Thymus (tissue), 14 donors: ENCODE measurements at places on chromosomes 2 and 18.

- no peak for DNase-seq
Observed at GRCh38 chr2:221431477-221431876, 140.6 kb downstream of the EPHA4 start.

- DNase-seq = no peak
Observed at GRCh38 chr2:137921105-137921880, 43.0 kb upstream of the HNMT start.

GRCh38 chr2:80293039-80293438, 11.5 kb downstream of the LRRTM1 start:
- DNase-seq = no peak

DNA sequence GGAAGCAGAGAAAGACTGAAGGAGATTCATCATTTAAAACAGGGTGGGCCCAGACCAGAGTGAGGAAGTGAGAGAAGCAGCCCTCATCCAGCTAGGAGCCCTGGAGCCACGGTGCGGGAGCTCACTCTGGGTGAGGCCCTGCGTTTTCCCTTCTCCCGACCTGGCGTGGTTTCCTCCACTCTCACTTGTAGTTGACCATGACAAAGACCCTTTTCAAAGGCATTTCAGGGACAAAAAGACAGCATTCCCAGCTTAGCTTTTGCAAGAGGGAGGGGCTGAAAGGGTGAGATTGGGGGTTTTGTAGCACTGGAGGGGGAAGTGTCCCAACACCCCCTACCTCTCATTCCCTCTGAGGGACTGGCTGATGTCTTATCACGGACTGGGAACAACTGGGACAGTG, 56.6 kb downstream of the TRPM8 start:
- no peak for DNase-seq

DNA sequence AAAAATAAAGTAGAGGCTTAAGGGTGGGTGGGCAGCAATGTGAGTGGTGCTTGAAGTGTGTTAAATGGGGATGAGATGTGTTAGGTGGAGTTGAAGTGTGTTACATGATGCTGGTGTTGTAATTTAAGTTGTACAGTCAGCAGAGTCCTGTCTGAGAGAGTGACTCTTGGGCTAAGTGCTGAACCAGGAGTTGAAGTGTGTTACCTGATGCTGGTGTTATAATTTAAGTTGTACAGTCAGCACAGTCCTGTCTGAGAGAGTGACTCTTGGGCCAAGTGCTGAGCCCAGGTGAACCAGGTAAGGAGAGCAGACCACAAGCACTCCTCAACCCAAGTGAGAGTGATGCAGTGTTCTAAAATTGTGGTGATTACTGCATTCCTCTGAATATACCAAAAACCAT, 40.6 kb downstream of the LCLAT1 start:
- DNase-seq = no peak

- DNase-seq = no peak
Observed at GRCh38 chr2:22375096-22375495, 1009.9 kb upstream of the KLHL29 start.

GRCh38 chr18:68121308-68121707, 593.6 kb downstream of the TMX3 start:
- DNase-seq = no peak

DNA sequence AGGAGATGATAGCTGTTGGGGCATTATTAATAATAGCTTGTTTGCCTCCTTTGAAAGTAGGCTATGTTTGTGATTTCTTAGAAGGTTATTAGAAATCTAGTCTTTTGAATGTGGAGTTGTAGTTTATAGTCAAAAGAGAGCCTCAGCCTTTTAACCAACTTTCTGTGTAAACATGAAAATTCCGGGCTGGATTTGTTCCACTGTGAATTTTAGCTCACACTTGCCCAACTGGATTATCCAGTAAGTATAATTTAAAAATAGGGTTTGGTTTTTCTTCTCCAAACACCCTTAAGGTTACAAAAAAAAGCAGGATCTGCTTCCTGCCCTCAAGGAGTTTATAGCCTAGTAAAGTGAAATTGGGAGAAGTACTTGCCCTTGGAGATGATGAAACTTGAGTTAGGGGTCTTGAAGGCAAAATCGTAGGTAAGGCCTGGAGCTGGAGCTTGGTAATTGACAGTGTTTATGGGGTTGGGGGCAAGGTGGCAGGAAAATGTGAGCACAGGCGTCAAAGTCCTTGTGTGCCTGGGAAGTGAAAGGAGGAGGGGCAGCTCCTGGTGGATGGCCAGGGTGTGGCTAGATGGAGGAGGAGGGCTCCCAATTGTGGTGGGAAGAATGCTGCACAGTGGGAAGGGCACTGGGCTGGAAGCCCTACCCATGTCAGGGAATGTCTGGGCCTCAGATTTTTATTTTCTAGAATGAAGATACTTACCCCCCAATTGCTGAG, 21.3 kb downstream of the ITGA6 start:
- DNase-seq = no peak

GRCh38 chr18:27395752-27396151, 210.6 kb upstream of the CHST9 start:
- no peak for DNase-seq

DNA sequence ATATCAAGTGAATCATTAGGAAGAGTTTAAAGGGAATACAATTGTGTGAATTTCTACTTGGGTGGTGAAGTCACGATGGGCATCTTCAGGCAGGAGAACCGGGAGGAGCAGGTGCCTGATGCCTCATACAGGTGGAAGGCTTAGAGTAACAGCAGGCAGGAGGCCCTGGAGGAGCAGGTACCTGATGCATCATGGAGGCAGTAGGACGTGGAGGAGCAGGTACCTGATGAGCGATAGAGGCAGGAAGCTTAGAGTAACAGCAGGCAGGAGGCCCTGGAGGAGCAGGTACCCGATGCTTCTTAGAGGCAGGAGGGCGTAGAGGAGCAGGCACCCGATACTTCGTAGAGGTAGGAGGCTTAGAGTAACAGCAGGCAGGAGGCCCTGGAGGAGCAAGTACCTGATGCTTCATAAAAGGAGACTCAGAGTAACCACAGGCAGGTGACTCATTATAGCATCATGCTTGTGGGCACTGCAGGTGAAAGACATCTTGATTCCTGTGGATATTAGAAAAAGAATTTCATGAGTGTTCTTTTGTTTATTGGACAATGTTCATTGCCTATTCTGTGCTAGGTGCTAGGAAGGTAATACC, 133.9 kb downstream of the ATP9B start:
- DNase-seq = no peak

DNA sequence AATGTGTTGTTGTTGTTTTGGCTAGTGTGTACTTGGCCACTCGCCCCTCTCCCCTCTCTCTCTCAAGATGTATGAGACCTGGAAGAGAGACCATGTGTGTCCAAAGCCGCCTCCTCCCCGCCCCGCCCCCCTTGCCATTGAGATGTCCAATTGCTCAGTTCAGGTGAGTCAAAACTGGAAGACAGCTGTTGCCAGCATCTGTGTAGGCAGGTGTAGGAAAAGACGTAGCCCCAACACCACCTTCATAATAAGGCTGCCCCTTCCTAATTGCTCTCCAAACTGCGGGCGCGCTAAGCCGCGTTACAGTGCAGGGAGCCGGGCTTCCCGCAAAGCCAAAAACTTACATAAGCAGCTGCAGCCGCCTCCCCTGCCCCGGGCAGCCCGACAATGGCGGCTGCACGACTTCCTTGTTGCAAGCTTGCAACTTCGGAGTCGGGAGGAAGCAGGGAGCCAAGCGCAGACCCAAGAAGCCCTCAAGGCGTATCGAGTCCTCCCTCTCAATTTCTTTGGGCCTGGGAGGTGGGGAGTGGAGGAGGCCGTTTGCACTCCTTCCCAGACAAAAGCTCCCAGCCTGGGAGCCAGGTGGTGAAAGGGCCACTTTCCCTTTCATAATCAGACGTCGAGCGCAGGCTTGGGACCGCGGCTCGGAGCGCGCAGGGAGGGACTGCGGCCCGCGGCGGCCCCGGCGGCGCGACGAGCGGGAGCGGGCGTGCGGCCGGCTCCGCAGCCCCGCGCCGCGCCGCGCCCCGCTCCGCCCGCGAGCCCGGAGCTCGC, 882 bp downstream of the ZBTB14 start:
- DNase-seq = peak; percentile 64

DNA sequence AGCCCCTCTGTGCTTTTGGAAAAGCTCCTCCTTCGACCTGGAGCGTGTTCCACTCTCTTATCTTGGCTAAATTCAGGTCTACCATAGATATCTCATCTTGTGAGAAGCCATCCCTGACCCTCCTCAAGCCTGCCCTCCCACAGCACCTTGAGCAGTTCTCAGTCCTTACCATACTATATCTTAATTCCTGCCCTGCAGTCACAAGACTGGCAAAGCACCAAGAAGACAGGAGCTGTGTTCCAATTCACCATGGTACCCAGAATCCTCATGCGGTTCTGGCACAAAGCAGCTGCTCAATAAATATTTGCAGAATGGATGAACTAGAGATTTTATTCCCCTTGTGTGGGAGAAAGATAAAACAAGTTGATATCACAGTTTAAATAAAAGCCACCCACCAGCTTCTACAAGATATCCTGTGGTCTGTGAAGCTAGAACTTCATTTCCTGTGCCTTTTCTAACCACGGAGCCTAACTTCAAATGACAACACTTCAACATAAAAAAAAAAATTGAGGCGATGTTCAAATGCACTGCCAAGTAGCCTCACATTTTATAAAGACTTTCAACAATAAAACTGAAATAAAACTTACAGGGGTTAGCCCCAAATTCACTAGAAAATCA, 19.5 kb downstream of the MARCHF4 start:
- peak; percentile 12 for DNase-seq

DNA sequence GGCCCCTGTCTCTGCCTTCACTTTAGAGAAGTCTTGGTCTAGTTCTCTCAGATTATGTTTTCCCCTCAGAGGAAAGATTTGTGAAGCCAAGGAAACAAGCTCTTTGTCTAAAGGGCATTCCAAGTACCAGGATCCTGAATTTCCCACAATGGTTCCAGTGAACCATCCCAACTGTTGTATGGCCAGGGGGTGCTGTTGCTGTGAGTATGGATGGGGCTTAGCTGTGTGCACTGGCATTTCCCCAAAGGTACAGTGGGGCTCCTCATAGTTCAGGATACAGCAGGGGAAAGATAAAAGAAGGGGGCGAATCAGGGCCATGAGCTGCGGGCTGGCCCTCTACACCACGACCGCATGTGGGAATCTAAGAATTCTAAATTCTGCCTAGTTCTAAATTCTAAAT, 1154.0 kb upstream of the FANCL start:
- DNase-seq = no peak

- DNase-seq = no peak
Observed at GRCh38 chr18:6781796-6782195, 52.3 kb downstream of the ARHGAP28 start.

DNA sequence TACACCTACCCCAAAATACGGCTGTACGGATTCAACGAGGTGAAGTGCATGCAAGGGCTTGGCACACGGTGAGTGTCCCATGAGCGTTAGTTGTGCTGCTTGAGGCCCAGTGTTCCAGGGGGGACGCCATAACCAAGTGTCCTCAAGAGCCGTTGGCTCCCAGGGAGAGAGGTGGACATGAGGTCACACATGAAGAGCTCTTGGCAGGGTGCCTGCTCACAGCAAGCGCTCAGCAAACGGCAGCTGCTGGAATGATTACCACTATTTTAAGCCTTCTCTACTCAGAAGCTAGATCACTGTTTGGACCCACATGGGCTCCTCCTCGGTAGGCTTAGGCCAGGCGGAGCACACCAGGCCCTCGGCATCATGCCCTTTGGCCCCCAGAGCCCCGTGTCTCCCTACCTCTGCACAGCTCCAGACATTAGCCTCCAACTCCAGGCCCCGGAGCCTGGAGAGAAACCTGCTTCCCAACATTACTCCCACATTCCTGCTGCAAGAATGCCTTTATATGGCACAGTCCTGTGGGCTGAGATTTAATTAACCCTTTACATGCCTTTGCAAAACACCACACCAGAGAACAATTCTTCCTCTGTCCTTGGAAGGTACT, 68.4 kb upstream of the PPP1CB start:
- DNase-seq = no peak

GRCh38 chr2:61763605-61764034, 90.2 kb downstream of the FAM161A start:
- DNase-seq = no peak

DNA sequence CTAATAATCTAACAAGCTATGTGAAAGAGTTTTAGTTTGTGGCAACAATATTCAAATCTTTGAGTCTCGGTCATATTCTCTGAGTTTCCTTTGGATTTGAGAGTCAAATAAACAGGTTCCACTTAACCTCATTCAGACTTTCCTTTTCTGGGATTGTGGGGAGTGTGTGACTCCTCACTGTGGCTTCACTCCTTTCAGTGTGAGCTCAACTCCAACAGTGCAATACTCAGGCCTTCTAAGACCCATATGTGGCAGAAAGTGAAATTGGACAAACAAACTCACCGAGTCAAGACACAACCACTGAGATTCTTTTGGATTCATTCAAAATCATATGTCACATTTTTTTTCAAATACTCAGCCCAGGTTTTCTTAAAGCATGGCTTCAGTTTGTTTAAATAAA, 25.4 kb downstream of the SLC9A4 start:
- no peak for DNase-seq

DNA sequence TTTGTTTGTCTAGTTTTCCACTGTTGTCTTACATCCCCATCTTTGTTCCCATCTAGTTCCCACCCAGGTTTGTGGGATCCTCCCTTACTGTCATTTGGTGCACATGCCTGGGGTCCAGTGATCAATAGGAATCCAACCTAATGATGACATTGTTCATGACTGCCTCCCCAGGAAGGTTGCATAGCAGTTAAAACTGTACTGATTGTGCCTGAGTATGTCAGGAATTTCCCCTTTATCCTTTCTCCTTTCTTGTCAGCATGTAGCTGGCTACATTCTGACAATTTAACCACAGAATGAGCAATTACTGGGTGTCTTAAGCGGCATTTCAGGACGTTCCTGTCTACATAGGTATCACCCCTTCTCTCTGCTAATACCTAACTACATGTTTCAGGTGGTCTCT, 653.0 kb downstream of the CNTNAP5 start:
- no peak for DNase-seq

GRCh38 chr2:18792226-18792629, 202.9 kb upstream of the NT5C1B start:
- no peak for DNase-seq

- DNase-seq = no peak
Observed at GRCh38 chr2:21310493-21310892, 186.7 kb downstream of the TDRD15 start.

DNA sequence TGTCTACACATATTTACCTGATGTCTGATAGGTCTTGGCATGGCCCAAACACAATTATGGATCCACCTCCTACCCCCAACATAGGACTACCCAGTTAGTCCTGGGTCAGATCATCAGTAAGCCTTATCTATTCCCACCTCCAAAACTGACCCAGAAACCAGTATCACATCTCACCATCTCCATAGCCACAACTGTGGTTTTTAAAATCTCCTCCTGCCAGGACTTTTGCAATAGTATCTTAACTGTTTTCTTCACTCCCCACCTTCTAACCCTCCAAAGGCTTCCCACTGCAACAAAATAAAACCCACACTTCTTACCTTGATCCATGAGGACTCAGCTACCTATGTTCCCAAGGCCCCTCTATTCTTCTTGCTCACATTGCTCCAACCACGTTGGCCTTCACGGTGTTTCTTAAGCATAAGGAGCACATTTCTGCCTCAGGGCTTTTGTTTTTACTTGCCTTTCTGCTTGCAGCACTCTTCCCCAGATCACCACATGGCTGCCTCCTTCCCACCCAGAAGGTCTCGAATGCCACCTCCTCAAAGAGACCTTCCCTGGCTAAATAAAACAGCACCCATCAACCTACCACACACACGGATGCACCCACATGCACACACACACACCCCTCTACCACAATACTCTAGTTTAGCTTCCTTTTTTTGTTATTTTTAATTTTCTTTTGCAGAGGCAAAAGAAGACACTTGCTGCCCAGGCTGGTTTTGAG, 125.9 kb upstream of the SLC1A4 start:
- DNase-seq = no peak
